T47D (cell line): ENCODE measurements at places on chromosomes 11 and 22.

DNA sequence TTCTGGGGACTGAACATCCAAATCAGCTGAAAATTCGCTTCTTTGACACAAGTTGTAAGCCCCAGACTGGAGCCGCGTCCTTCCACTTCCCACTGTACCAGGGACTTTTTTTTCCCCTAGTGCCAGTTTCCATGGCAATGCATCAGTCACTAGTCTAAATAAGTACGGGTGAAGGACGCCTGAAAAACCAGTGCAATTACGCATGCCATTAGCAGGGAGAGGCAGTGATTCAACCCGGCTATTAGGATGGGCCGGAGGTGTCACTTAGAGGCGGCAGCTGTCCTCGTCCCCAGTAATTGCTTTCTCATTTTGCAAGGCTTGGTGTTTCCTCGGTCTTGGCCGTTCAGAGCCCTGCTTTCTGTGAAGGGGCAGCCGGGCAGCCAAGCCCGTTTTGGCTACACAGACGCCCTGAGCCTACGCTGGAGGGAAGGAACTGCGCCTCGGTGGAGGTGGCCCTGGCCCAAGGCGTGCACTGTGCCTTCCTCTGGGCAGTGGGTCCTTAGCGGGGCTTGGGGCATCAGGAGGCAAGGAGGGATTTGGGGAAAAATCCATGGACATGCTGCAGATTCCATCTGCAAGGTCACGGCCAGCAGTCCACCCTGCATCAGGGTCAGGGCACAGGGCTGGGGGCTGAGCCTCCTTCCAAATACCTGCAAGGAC lies 319.7 kb downstream of the CTTN start:
- DNase-seq = no peak

DNA sequence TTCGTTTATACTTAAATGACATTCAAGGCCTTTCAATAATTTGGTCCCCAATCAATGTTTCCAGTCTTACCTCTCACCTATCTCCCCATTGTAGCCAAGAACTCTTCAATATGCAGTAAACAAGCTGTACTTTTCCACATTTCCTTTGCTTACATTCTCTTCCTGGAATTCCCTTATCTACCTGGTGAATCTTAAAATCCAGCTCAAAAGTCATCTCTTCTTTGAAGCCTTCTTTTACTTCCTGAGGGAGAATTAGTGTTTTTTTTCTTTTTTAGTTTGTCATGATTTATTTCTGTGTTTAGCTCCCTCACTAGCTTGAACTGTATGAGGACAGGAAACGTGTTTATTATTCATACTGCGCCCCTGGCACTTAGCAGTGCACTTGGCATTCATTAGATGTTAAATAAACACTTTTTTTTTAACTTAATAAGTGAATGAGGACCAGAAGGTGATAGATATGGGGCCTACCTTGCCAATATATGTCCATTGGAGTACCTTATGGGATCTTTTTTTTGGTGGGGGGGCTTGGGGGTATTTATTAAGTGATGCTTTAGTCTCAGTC lies 4.9 kb upstream of the PTS start:
- DNase-seq = no peak

- no peak for DNase-seq
Observed at GRCh38 chr22:17787241-17787640, 13.0 kb upstream of the BID start.

GRCh38 chr22:20472629-20473442 lies 22.8 kb downstream of the KLHL22 start:
- peak; percentile 80 for DNase-seq

GRCh38 chr11:75891947-75892739 lies 77.1 kb downstream of the UVRAG start:
- no peak for DNase-seq

- peak; percentile 56 for DNase-seq
Observed at GRCh38 chr11:107999759-108000455, 8.8 kb upstream of the CUL5 start.

GRCh38 chr22:49242480-49242879 lies 585.2 kb downstream of the BRD1 start:
- DNase-seq = no peak

GRCh38 chr11:72629266-72629665 lies 45.0 kb downstream of the PDE2A start:
- DNase-seq = no peak

DNA sequence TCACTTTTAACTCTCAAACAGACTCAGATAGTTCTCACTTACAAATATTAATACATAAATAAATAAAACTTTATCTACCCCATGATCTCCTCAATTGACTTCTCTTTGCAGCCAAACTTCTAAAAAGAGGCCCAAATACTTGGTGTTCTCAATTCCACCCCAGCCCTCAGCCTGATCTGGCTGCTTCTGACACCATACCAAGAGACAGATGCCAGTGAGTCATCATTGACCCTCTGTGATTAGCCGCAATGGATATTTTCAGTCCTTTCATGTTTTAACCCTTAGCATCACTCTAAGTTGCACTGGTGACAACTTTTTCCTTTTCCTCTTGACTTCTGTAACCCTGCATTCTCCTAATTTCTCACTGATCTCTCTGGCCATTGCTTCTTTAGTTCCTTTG lies 184.1 kb upstream of the ARHGAP20 start:
- DNase-seq = no peak

DNA sequence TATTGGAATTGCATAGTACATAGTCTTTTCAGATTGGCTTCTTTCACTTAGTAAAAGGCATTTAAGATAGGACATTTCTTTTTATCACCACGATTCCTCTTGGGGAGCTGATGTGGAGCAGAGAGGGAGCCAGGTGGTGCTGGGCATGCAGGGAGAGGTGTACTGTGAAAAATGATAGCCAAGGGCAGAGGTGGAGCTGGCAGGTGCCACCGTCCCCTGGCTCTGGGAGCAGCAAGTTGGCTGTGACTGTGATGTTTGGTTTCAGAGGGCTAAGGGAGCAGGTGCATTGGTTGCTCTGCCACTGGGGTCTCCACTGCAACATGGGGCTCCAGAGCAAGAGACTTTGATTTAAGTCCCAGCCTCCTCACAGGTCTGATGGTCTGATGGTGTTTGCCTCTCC lies 16.5 kb downstream of the SGSM1 start:
- DNase-seq = no peak

GRCh38 chr11:128546916-128547315 lies 40.4 kb downstream of the ETS1 start:
- no peak for DNase-seq

GRCh38 chr22:23080613-23081290 lies 10.4 kb downstream of the GNAZ start:
- DNase-seq = no peak

DNA sequence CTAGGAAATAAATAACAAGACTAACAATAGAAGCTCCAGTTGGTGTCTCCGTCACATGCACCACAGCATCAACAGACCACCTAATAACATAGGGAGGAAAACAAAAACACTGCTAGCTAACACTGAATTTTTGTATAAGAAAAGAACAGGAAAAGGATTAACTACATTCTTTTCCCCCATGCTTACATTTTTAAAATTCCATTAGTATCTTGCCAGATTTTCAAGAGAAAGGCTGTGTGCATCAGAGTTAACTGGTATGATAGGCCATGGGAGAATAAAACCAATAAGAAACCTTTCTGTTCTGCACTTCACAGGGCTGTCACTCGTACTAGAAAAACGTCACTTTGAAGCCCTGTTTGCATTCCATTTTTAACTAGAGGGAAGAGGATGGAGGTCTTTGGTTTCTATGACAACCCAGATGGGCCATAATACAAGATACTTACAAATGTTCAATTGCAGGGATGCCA lies 79.0 kb downstream of the LARGE2 start:
- no peak for DNase-seq

DNA sequence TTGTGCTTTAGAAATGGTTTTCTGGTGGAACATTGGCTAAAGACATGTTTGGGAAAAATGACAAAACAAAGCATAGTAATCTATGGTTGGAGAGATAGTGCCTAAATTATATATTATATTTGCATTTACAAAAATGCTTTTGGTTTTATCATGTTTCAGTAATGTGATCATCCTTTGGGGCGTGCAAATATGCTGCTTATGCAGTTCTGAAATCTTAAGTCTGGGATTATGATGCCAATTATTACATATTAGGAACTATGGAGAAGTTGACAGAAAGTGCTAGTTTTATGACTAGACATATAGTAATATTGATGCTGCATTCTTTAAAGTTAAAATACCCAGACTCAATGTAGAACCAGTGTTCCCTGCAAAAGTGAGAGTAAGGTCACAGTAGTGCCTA lies 655.0 kb downstream of the METTL15 start:
- DNase-seq = no peak

DNA sequence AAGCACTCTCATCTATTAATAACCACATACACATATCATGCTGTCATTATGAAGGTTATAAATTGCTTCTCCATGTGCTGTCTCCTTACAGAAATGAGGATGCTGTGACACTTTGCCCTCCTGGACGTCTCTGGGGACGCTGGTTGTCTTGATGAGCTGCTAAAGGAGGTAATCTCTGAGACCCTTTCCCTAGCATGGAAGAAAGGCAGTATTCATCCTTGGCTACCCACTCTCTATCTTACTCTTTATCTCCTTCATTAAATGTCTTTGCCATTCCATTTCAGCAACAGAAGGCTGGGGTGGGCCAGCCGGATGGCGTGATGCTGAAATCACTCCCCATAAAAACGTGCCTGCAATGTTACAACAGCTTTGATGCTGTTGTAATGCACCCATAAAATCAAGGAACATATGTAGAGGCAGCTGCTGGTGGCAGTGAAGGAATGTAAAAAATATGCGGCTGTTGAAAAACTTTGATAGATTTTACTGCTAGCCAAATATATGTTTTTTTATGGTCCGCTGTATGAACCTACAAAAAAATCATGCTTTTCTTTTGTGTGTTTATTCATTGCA lies 715.1 kb upstream of the API5 start:
- DNase-seq = no peak

- DNase-seq = no peak
Observed at GRCh38 chr22:35375031-35375430, 5.9 kb upstream of the HMOX1 start.

DNA sequence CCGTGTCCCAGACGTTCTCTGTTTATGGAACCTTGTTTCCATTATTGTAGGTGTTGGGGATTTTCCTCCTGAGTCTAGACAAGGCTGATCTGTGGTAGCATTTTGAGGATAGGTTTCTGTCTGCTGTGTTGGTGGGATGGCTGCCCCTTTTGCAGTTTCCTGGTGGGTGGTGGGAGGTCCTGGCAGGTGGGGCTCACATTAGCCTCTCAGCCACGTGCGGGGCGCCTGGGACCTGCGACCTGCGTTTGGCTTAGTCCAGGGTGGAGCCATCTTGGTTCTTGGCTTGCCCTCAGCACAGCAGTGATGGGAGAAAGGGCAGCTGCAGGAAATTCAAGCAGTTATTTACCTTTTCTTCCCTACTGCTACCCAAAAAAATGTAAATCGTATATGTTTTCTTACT lies 143.4 kb downstream of the TBC1D22A start:
- no peak for DNase-seq

DNA sequence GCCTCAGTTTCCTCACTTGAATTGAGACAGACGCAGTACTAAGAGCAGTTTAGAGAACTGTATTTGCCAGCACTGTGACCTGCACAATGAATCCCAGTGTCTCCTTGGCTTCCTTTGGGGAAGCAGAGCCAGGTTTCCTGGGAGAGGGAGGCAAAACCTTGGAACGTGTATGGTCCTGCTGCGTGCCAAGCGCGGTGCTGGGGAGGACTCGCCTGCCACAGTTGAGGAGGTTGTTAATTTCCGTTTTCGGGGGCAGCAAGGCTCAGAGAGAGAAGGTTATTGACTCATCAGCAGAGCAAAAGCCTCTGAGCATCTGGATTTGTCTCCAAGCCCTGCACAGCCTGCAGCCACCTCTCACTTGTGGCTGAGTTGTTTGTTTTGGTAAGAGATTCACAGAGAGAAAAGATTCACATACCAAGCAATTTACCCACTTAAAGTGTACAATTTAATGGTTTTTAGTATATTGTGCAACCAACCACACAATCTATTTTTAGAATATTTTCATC lies 10.8 kb downstream of the SYT12 start:
- DNase-seq = no peak

GRCh38 chr22:33188326-33188725 lies 130.1 kb upstream of the SYN3 start:
- DNase-seq = no peak

DNA sequence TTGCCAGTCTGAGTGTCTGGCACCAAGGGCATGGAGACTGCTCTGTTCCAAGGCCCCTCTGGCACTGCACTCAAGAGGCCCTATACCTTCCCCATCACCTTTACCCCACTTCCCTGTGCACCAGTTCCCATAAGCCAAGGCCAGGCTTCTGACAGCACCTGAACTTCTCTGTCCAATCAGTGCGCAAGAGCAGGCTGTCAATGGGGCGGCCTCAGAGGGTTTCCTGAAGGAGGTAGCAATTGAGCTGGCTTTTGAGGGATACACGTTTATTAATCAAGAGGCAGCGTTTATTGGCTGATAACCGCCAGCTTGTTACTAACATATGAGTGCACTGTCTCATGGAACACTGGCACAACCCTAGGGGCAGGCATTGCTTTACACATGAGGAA lies 2.1 kb downstream of the SH3BP1 start:
- DNase-seq = no peak

GRCh38 chr11:121932646-121933185 lies 183.3 kb downstream of the BLID start:
- DNase-seq = no peak

GRCh38 chr22:17305076-17305475 lies 64.2 kb upstream of the CECR2 start:
- no peak for DNase-seq

- DNase-seq = no peak
Observed at GRCh38 chr11:20658135-20658534, 11.3 kb upstream of the NELL1 start.

DNA sequence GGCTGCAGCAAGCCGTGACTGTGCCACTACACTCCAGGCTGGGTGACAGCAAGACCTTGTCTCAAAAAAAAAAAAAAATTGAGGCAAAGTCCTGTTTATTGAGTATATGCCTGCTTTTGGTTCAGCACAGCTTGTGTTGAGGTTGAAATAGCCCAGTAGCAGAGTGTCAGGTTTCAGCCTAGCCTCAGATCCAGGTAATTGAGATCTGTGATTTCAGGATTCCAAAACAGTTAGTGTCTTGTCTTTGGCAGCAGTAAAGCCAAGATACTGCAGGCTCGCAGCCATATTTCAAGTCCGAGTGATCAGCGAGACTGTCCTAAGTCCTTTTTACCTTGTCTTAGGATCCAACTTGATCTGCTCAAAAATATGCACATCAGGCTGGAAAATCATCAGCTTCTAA lies 27.0 kb downstream of the CUL5 start:
- no peak for DNase-seq

DNA sequence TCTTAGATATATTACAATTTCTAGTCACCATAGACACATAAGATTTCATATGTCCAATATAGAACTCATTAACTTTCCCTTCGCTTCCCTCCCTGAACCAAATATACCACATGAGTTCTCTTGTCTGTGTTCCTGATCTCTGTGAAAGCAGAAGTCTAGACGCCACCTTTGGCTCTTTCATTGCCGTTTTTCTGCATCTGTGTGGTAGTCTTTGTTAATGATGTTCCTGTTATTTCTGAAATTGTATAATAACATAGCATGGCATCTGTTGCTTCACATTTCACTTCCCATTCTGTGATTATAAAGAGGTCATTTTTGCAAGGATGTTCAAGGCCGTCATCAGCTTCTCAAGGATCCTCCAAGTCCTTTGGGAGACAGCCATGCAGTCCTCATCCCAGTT lies 58.5 kb downstream of the NCAM1 start:
- DNase-seq = no peak
